ENCODE measurements at places on chromosomes 6 and 20.

- no peak for DNase-seq
These were observed 150.7 kb upstream of the GMDS start for GRCh38 chr6:2396042-2396657.

DNA sequence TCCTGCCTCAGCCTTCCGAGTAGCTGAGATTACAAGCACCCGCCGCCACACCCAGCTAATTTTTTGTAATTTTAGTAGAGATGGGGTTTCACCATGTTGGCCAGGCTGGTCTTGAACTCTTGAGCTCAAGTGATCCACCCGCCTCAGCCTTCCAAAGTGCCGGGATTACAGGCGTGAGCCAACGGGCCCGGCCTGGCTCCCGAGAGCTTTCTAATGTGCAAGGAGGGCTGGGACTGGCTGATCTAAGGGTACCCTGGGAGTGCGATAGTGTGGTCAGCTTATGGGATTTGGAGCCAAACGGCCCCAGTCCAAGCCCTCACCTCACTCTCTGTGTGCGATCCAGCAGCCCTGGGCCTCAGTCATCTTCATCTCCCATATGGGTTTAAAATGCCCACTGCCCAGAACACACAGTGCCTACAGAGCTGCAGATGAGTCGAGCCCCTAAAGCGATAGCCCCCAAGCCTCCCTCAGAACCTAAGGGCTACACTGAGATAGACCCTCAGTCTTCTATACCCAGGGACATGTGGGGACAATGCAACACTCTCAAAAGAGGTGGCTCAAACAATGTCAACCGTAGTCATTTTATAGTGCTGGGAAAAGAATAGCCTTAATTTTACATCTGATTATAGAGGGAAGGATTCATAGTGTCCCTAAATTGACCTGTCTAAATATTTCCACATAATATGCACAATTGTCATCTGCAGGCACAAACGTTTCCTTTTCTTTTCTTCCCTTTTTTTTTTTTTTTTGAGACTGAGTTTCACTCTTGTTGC lies 50.1 kb downstream of the SSR1 start:
- DNase-seq: no peak

DNA sequence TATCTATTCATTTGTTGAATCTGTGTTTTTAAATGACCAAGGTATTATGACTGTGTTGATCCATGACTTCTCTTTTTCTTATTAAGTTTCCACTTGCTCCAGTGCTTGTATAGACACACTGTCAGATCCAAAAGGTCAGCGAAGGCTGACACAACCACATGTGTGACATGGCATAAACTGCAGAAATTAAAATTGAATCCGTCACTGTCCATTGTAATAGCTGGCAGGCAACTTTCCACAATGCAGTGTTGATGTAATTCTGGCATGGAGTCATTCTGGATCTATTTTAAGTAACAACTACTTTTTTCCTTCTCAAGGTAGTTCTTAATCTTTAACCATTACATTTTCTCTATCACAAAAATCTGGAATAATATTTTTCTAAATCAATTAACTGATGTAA lies 145.3 kb downstream of the AIG1 start:
- no peak for DNase-seq

DNA sequence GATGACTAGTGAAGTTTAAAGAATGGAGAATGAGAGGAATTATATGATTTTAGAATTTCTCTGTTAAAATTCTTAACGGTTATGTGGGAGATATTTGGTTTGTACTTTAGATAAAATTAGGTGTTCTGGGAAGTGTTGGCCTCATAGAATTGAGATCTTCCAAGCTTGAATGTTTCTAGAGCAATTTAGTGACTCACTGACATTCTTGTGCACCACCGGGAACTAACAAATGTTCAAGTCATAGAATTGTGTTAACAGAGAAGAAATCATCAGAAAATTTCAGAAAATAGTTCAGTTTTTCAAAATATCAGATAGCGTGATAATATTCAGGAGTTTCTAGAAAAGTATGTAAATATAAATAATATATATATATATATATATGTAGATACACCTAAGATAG lies 67.9 kb upstream of the BMP5 start:
- no peak for DNase-seq

DNA sequence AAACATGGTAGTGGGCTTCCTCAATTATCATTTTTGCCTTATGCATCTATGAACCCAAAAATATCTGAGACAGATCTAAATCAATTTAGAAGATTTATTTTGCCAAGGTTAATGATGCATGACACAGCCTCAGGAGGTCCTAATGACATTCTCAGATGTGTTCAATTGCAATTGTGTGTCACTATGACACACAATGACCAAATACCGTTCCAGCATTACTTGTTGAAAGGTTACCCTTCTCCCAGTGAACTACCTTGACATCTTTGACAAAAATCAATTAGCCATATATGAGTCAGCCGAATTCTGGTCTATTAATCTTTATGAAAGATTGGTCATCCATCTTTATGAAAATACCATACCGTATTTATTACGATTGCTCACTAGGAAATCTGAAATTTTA lies 592.5 kb upstream of the GJE1 start:
- DNase-seq: no peak

DNA sequence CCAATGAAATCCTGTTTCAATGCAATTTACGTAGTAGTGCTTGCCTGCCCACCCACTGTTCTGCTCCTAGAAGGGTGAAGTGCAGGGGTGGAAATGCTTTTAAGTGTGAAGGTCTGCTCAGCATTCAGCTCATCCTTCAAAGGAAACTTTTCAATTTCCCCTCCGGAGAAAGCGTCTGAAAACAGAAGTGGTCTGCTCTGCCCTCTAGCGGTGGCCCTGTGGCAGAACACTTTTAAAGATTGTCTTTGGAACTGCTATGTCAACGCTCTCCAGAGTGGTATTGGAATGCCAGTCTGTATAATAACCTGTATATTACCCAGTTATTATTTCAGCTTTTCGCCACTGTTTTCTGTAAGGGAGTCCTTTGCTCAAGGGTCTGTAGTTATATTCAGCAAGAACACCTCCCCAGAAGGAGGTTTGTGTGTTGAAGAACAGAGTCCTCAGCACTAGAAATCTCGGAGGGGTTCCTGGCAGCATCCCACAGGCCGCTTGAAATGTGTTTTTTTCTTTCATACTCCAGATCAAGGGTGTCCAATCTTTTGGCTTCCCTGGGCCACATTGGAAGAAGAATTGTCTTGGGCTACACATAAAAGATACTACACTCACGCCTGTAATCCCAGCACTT lies 63.1 kb upstream of the KLHL31 start:
- peak; percentile 33 for DNase-seq

DNA sequence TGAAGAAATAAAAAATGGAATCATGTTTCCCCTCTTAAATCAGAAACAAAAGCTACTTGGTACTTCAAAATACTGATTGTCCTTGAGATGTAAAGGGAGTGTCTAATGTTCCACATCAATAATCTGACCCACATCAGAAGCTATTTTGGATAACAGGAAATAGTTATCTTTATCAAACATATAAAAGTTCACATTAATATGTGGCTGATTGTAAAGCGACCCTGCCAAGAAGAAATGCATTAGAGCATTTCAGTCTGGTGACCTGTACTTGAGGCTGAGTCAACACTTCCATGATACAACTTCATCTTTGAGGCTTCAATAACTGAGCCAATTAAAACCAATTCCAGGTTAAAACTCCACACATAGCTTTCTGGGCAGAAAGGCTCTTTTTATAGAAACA lies 31.8 kb downstream of the SYNE1 start:
- DNase-seq: no peak

GRCh38 chr20:13909067-13909466 lies 81.3 kb downstream of the SEL1L2 start:
- DNase-seq: no peak

GRCh38 chr20:19668418-19668817 lies 89.6 kb upstream of the RIN2 start:
- DNase-seq: no peak

- DNase-seq: no peak
These were observed 16.7 kb upstream of the PDYN start for GRCh38 chr20:2010533-2010932.

- DNase-seq: no peak
These were observed 9.7 kb downstream of the ANKRD60 start for GRCh38 chr20:58218665-58219341.

- no peak for DNase-seq
These were observed 298.9 kb upstream of the BMP2 start for GRCh38 chr20:6468423-6469116.

DNA sequence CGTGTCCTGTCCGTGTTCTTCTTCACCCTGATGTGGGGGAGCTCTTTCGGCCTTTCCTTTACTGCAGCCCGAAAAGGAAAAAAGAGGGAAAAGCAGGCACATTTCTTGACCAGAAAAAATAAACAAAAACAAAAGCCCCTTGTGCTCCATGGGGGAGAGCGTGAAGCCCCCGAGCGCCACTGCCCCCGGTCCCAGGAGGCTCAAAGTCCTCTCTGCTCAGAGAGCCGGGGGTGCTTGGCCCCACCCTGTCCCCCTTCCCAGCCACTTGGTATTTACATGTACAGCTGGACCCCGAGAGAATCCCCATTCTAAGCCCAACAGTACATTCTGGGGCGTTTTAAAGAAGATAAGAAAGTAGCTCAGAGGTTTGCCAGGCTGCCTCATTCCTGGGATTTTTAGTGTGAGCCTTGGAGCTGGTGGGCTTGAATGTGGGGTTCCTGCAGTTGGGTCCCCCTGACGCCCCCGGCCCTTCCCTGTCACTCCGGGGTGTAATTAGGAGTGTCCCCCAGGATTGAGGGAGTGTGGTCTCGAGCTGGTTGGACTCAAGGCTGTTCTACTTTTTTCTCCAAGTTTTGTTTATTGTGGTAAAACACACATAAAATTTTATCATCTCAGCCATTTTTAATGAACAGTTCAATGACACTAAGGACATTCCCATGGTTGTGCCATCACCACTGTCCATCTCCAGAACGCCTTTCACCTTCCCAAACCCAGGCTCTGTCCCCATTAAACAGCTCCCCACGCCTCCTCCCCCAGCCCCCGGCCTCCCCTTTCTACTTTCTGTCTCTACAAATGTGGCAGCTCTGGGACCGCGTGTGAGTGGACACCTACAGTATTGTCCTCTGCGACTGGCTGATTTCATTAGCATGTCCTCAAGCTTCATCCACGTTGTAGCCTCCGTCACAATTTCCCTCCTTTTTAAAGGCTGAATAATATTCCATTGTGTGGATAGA lies 55.7 kb upstream of the BHLHE23 start:
- no peak for DNase-seq

GRCh38 chr6:116004841-116005815 lies 55.6 kb downstream of the FRK start:
- DNase-seq: no peak

GRCh38 chr20:38805502-38805957 lies at the start of gene PPP1R16B:
Gene PPP1R16B (plus strand): TSS chr20:38805697. CDS start chr20:38835926, 30,229 bp downstream.
- no peak for DNase-seq

DNA sequence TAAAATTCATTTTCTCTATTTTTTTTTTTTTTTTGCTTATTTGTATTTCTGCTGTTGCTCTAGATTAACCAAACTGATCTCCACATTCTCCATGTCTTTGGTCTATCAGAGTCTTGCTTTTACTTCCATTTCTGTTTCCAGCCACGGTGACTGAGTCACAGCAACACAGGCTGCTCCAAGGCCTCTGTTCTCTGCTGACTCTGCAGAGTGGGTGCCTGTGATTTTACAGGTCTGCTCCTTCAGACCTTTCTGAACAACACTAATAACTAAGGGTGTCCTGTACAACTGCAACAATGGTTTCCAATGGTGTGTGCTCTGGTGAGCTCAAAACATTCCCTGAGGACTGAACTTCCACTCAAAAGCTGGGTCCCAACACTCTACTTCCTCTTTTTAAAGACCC lies 102.3 kb upstream of the BMP2 start:
- DNase-seq: no peak

GRCh38 chr6:53795702-53796450 lies 1.1 kb downstream of the LRRC1 start:
- DNase-seq: no peak

- no peak for DNase-seq
These were observed 102.7 kb downstream of the TRDN start for GRCh38 chr6:123533862-123534648.

GRCh38 chr6:106875782-106876321 lies 98.7 kb downstream of the CD24 start:
- no peak for DNase-seq

- no peak for DNase-seq
These were observed 246.1 kb upstream of the AFDN start for GRCh38 chr6:167580619-167580911.

DNA sequence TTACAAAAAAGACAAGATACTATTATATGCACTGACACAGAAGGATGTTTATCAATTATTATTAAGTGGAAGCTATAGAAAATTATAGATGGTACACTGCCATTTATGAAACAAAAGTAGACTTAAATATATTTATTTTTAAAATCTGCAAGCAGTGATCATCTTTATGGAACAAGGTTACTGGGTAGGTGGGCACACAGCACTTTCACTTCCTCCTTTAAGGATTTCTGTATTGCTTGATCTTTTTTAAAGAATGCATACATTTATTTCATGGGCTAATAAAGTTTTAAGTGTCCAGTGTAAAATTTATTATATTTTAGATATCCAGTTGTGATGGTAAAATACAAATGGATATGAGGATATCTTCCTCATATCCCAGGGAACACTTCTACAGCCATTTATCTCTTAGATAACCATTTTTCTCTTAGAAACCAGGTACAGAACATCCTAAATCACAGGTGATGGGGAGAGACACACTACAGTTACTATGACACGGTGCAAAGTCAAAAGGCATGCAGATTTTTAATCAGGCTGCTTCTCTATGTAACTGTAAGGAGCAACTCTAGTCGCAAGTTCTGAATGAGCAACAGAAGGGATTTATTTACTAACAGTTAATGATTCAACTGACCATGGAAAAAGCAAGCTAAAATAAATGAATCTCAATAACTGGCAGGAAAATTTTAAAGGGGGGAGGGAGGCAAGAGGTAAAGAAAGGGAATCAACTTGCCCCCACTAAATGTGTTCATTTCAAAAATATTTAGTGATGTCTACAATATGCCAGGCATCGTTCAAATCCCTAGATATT lies 2.2 kb downstream of the FBXL4 start:
- DNase-seq: no peak

DNA sequence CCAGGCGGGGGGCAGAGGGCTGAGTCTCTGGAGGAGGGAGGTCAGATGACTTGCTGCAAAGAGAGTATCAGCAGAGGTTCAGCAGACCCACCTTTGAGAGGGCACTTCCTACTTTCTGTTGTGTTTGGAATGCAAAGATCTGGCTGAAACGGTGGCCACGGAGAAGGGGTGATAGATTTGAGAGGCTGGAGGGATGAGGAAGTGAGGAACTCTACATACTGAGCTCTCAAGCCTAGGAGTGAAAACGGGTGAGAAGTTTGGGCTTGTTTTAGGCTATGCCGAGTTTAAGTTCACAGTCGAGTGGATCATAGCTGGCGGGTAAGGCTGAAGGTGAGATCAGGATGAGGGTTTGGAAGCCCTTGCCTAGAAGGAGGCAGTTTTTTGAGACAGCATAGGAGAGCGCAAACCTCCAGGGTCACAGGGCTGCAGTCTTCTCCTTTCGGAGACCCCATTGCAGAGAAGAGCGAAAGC lies 477 bp upstream of the ITPA start:
- no peak for DNase-seq

- no peak for DNase-seq
These were observed 14.2 kb upstream of the FOXC1 start for GRCh38 chr6:1595271-1596087.
